Skeletal muscle tissue (tissue), 5 donors: ENCODE measurements at places on chromosomes 16 and 17. TPM values are rescaled to one million over a fixed set of nuclear protein-coding genes. Genes with fewer than 3 reads are reported as not detected.

The PARN gene
- 24.5 TPM for total RNA-seq

The CRHR1 gene
- 0.52 TPM for total RNA-seq

The CRISPLD2 gene
- 7.3 TPM for total RNA-seq

The STAC2 gene
- total RNA-seq: not detected

The CMTM2 gene
- not detected for total RNA-seq

The ALDH3A1 gene
- total RNA-seq: not detected

The SPAG7 gene
- total RNA-seq: 51.7 TPM

The ACE gene
- total RNA-seq: 7.8 TPM

The LPCAT2 gene
- 24.5 TPM for total RNA-seq

The LRRC46 gene
- not detected for total RNA-seq

The FKBP10 gene
- total RNA-seq: 76.2 TPM

The CCL23 gene
- total RNA-seq: not detected

The KRT25 gene
- not detected for total RNA-seq

The RAB11FIP4 gene
- total RNA-seq: 1.0 TPM

The UTS2R gene
- total RNA-seq: 1.6 TPM

The CCL13 gene
- 3.7 TPM for total RNA-seq

The BICDL2 gene
- total RNA-seq: not detected

The CAVIN1 gene
- total RNA-seq: 238 TPM

The OTOP3 gene
- total RNA-seq: not detected
